Caki2 (cell line): ENCODE measurements at places on chromosomes 2 and 18. TPM values are rescaled to one million over a fixed set of nuclear protein-coding genes. Genes with fewer than 3 reads are reported as not detected.

The GRHL1 gene
- total RNA-seq, result 0.43 and 9.1 TPM in 2 replicates

The TCF7L1 gene
- total RNA-seq, result 0.07 TPM in 1 of 2 replicates, not detected in the other

The ST8SIA5 gene
- not detected in 2 replicates for total RNA-seq

The IMPACT gene
- total RNA-seq, result 21.7 and 44.7 TPM in 2 replicates

The EML6 gene
- not detected in 2 replicates for total RNA-seq

The CRACDL gene
- total RNA-seq, result not detected in 2 replicates

The SCTR gene
- total RNA-seq, result not detected in 2 replicates

The VWA3B gene
- total RNA-seq, result not detected in 2 replicates

The DSC3 gene
- total RNA-seq, result not detected in 2 replicates

The THOC1 gene
- total RNA-seq, result 19.4 and 21.0 TPM in 2 replicates

The CROCC2 gene
- not detected in 2 replicates for total RNA-seq

The PLA2R1 gene
- 0.37 and 1.1 TPM in 2 replicates for total RNA-seq

The ACOXL gene
- total RNA-seq, result 0.06 TPM in 1 of 2 replicates, not detected in the other

The ZC3H8 gene
- 4.0 and 6.3 TPM in 2 replicates for total RNA-seq

The IL36B gene
- not detected in 2 replicates for total RNA-seq

The GIGYF2 gene
- 14.4 and 29.6 TPM in 2 replicates for total RNA-seq

The IL37 gene
- total RNA-seq, result not detected in 2 replicates

The SPIRE1 gene
- total RNA-seq, result 11.4 and 40.2 TPM in 2 replicates

The AMER3 gene
- not detected in 2 replicates for total RNA-seq

The GCG gene
- not detected in 2 replicates for total RNA-seq

The ITPRIPL1 gene
- not detected in 2 replicates for total RNA-seq

The PROKR1 gene
- total RNA-seq, result not detected in 2 replicates

The REG1B gene
- total RNA-seq, result not detected in 2 replicates

The TTLL4 gene
- 1.9 and 8.0 TPM in 2 replicates for total RNA-seq

The CCDC142 gene
- total RNA-seq, result 10.7 and 15.0 TPM in 2 replicates

The SRD5A2 gene
- total RNA-seq, result not detected in 2 replicates
